ENCODE measurements at places on chromosomes 3 and 15.

DNA sequence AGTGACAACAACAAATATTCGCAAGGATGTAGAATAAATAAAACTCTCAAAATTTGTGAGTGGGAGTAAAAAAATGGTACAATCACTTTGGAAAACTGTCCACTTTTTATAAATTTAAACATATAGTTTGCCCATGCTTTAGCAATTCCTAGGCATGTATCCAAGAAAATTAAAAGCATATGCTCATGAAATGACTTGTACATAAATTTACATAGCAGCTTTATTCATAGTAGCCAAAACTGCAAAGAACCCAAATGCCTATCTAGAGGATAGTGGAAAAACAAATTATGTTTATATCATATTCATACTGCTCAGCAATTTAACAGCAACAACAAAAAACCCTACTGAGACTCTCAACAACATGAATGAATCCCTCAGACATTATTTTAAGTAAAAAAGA is 363.6 kb upstream of the CCDC54 start:
- DNase-seq = no peak

GRCh38 chr3:53799338-53799865 is 46.8 kb downstream of the CHDH start:
- no peak for DNase-seq

DNA sequence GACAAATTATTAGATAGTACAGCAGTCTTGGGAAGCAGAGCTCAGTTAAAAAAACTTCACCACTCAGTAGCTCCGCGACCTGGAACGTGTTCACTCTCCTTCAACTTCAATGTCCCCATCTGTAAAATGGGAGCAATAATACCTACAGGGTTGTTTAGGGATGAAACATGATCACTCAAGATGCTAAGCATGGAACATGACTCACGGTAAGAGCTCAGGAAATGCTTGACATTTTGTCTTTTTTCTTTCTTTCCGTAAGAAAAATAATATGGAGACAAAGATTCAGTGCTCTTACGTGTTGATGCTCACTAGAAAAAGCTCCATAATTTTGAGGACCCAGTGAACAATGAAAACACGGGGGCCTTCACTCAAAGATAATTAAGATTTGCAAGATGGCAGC is 606.7 kb upstream of the MDFIC2 start:
- no peak for DNase-seq

DNA sequence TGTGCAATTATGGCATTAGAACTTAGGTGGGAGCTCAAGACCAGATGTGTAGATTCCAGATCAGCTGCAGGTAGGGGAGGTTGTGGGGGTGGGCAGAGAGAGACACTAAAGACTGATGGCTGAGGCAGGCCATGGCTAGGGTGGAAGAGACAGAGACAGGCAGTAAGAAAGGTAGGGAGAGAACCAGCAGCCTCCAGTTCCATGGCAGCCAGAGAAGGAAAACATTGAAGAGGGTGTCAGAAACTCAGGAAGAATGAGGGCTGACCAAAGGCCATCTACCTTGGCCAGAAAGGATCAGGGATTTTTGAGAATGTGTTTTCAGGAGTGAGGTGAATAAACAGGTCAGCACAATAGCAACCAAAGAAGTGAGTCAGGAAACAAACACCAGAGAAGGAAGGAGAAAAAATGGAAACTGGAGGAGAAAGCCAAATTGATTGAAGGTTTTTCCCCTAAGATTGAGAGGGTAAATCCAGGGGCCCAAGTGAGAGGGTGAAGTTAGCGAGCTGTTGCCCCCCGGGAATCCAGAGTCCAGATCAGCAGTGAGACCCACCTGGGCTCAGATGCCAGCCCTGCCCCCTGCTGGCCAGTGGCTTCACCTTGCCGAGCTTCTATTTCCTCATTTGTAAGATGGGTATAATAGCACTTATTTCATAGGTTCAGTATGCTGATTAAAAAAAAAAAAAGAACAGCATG is 41.0 kb downstream of the ABHD2 start:
- no peak for DNase-seq

- no peak for DNase-seq
Observed at GRCh38 chr3:49831341-49831740, 17.6 kb upstream of the UBA7 start.

DNA sequence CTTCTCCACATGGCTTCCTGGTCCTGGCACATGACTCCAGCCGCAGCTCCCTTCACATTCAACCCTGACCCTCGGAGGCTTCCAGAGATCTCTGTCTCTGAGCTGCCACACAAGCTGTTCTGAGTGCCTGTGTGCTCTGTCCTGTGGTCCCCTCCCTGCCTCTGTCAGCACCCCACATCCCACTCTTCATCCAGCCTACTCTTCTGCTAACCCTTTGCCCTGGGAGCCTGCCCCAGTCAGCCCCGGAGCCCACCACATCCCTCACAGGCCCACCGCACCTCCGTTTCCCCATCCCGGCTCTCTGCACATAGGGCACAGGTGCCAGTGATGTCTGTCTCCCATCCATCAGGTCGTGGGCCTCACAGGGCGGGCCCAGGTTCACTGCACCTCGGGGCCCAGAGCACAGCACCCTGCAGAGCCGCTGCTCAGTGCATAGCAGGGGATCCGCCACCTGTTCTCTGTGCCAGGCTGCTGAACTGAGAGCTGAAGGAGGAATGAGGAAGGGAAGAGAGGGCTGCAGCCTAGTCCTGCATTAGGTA is 133.6 kb downstream of the UACA start:
- DNase-seq = no peak

- DNase-seq = peak; percentile 65
Observed at GRCh38 chr15:41115652-41116115, 396 bp downstream of the INO80 start.

DNA sequence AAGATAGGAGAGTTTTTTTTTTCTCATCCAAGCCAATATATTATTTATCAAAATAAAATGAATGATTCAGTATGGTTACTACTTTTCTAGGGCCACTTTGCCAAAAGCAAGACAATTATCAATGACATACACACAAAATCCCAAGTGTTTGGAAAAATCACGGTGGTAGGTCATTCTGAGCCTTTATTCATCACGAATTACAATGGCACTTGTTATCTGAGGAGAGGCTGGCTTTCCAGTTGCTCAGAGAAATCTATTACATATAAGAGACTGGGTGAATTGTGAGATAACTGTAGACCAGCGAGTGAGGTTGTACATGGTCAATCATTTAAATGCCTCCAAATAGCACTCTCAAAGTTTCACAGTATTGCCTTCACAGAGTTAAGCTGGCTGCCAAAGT is 20.4 kb upstream of the FGF12 start:
- no peak for DNase-seq

GRCh38 chr3:4581920-4582611 is 88.9 kb downstream of the ITPR1 start:
- no peak for DNase-seq

GRCh38 chr15:29990035-29990434 is 92.7 kb upstream of the GOLGA8J start:
- peak; percentile 69 for DNase-seq

DNA sequence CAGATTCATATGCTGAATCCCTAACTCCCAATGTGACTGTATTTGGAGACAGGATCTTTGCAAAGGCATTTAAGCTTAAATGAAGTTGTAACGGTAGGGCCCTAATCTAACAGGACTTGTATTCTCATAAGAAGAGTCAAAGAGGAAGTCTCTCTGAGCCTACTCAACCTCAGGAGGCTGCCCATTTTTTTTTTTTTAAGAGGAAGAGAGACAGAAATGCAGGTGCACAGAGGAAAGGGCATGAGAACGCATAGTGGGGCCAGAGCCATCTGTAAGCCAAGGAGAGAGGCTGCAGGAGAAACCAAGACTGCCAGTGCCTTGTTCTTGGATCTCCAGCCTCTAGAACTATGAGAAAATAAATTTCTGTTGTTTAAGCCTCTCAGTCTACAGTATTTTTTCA is 28.4 kb downstream of the ZNF860 start:
- no peak for DNase-seq

DNA sequence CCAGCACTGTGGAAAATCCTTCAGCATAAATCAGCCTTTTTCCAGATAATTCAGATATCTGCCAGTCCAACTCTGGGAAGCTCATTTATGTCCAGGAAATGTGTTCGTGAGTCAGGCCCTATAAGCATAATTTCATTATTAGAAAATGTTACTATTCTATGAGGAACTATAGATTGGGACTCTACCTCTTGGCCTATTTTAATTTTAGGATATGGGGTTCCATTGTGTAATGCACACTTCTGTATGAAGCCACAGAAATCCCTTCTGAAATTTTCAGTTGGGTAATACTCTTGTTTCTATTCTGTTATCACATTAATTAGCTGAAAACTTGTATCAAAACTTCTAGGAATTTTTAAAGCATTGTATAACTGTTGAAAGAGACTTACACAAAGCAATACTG is 43.9 kb upstream of the IL12A start:
- no peak for DNase-seq

DNA sequence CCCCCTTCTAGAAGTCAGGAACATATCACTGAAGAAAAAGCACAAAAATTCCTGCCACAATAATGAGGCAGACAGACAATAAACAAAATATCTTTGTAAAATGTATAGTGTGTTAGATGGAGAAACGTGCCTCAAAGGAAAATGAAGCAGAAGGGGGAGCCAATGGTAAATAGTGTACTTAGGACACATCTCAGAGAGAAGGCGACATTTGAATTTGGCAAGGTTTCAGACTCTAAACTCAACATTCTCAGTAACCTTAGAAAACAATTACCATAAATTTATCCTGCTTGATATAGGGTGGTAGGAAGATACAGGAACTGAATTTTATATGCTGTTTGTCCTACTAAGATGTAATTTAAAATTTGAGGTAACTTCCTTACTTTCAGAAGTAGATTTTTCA is 52.6 kb upstream of the PTX3 start:
- DNase-seq = no peak

GRCh38 chr15:80010131-80010673 is 39.2 kb upstream of the BCL2A1 start:
- no peak for DNase-seq

GRCh38 chr15:80568876-80569605 is 126.1 kb upstream of the ABHD17C start:
- DNase-seq = no peak

DNA sequence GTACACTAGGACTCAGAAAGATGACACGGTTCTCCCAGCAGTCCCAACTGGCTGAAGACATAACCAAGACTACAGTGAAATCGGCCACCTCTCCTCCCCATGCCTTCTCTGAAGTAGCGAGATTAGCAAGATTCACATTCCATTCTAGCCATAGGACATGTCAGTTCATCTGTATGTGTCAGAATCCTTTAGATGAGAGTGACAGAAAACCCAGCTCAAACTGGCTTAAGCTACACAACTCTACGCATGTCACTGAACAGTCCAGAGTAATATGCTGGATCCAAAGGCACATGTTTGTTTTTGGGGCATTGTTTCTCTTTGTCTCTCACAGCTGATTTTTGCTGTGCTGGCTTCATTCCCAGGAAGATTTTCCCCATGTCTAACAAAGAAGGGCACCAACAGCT is 75.8 kb downstream of the RARB start:
- no peak for DNase-seq

DNA sequence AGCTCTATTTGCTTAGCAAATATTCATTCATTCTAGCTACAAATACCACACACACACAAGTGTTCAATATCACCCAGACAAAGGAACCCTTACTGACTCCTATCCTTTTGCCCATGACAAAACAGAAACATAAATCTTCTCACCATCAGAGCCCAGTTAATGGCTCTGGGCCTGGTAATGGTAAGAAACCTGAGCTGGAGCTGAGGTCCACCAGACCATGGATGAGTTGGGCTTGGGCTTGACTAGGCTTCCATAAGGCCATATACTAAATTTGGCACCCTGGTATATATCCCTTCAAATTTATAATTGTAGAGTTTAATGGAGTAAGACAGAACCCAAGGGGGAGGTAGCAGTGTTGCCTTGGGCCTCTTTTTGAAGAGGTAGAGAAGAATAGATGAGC is 29.4 kb downstream of the GPR176 start:
- DNase-seq = no peak

DNA sequence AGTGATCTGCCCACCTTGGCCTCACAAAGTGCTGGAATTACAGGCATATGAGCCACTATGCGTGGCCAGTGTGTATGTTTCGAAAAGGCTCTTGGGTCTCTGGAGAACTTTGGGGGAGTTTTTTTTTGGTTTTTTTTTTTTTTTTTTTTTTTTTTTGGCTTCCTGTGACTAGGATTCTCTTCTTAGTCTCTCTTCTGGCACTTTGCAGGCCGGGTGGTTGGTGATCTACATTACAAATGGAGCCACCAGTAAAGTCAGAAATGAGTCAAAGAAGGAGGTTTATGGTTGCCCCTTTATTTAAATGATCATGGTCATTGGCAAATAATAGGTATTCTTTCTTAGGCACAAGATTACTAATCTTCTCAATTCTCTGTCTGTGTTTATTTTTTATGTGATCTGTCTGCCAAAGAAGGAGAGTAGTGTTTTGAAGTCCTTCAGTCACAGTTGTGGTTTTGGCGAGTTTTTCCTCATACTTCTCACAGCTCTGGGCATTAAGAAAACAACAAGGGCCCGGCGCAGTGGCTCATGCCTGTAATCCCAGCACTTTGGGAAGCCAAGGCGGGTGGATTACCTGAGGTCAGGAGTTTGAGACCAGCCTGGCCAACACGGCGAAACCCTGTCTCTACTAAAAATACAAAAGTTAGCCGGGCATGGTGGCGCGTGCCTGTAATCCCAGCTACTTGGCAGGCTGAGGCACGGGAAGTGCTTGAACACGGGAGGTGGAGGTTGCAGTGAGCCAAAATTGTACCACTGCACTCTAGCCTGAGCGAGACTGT is 38.3 kb downstream of the PDE8A start:
- no peak for DNase-seq

DNA sequence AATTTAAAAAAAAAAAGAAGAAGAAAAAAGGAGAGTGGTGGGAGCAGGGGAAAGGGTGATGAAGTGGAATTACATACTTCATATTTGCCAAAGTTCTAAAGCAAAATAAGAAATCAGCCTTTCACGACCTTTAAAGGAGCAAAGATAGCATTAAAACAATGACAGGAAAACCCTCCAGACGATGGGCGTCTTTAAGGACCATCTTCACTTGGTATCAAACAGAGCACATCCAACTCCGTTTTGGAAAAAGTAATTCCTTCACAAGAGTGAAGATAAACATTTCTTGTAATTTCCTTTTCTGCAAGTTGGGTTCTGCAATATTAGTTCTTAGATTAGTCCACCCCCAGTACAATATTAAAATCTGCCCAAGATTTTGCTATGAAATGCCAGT is 32.8 kb downstream of the FRMD4B start:
- no peak for DNase-seq

DNA sequence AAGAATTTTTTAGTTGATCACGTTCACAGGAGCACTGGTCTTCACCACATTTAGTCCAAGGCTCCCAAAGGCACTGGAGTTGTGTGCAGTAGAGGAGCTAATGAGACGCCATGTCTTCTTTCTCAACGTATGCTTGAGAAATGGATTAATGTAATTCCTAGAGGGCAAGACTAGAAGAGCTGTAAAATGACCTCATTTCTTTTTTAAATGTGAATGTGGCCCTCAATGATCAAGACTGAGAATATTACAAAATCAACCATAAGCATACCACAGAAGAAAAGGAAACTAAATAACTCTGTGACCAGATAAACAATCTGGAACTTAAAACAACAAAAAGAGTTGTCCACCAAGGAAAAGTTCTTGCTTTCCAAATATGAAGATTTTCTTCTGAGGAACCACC is 112.1 kb upstream of the THBS1 start:
- DNase-seq = no peak

Measured in NCI-H2171 treated with DMSO at 0.1 percent for 48 hours (cell line).